CD4-positive, alpha-beta T cell (primary cell): ENCODE measurements at places on chromosomes 5 and 9.
A peak's percentile ranks its signal among the peaks of the same experiment; 100 is the strongest.

GRCh38 chr9:17319864-17320263 lies 185.0 kb downstream of the CNTLN start:
- DNase-seq: no peak

GRCh38 chr5:29309359-29309758 lies 1884.1 kb upstream of the CDH6 start:
- no peak for DNase-seq

- DNase-seq: no peak
Observed at GRCh38 chr5:32512926-32513325, 68.4 kb upstream of the ZFR start.

GRCh38 chr5:95440825-95441224 lies 49.7 kb downstream of the FAM81B start:
- no peak for DNase-seq

- DNase-seq: no peak
Observed at GRCh38 chr5:126182971-126183695, 240.1 kb upstream of the GRAMD2B start.

GRCh38 chr9:12822111-12822510 lies 47.3 kb downstream of the LURAP1L start:
- no peak for DNase-seq

DNA sequence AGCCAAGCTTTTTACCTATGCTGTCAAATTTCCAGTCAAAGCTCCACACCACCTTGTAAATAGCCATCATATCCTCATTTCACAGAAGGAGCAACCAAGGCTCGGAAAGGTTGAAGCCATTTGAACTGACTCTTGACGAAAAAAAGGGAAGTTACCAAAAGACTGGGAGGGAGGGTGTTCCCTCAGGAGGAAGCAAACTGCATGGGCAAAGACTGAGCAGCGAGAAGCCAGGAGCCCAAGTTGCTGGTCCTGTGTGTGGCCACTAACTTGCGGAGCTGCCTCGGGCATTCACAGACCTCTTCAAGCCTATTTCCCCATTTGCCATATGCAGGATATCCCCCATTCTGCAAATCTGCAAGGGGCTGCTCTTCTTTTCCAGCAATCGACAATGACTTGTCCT lies 37.4 kb downstream of the TTLL11 start:
- no peak for DNase-seq

DNA sequence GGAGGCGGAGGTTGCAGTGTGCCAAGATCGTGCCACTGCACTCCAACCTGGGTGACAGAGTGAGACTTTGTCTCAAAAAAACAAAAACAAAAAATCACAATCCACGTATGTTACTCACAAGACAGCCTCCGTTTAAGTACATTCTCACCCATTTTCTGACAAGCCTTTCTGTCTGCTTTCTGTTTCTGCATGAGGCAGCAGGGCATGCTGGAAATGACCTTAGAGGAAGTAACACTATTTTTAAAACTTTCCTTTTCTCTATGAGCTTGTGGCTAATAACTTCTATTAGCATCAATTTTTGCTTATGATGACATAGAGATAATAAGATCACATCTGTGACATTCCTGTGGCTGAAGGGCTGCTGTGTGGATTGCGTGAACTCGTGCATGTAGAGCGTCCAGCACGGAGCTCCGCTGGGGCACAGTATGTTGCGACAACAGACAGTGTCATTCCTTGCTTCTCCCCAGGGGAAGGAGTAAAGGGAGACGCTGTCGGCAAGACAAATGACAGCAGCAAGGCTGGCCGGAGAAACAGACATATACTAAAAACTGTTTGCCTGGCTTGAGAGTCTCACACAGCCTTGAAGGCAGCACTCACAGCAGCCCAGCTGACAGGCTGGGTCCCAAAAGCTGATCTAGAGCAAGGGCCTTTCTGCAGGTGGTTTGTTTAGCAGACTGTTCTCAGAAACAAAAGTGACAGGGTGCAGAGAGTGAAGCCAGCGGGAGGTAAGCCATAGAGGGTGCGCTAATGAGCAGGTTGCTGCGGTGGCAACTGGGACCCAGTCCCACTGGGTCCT lies 1.6 kb downstream of the BTNL3 start:
- no peak for DNase-seq

- no peak for DNase-seq
Observed at GRCh38 chr5:118832974-118833373, 155.4 kb downstream of the DTWD2 start.

GRCh38 chr9:73583576-73583975 lies 431.9 kb downstream of the ANXA1 start:
- DNase-seq: no peak

DNA sequence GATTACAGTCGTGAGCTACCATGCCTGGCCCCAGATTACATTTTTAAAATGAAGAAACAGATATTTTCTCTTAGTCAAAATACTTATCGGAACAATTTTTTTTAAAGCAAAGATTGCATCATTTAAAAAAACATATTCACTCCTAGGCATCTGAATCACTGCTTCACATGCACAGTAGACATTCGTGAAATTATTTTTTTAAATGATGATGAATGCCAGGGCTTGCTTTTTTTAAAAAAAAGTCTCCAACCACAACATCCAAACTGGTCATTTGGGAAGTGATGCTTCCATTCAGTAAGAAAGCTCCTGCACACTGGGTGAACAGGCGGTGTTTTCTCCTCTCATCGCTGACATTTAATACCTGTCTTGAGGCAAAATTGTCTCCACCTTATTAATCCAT lies 223.0 kb upstream of the DMRT1 start:
- no peak for DNase-seq

DNA sequence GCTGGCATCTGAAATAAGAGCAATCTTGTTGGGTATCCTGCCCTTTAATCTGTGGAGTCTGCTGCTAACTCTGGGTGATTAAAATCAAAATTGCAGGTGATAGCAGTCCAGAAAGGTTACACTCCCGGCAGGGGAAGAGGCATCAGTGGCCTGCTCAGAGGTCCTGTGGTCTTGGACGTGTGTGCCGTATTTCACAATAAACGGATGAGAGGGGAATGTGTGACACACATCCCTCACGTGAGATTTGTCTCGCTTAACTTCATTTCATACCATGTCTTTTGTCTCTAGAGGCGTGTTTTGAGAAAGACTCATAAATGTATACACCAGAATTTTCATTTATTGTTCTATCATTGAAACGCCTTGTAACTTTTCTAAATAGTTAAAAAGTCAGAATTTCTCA lies 36.6 kb downstream of the FAM240B start:
- no peak for DNase-seq

GRCh38 chr5:75050415-75050814 lies 1.9 kb downstream of the GCNT4 start:
- no peak for DNase-seq

- DNase-seq: no peak
Observed at GRCh38 chr5:143025376-143025775, 255.2 kb downstream of the ARHGAP26 start.

DNA sequence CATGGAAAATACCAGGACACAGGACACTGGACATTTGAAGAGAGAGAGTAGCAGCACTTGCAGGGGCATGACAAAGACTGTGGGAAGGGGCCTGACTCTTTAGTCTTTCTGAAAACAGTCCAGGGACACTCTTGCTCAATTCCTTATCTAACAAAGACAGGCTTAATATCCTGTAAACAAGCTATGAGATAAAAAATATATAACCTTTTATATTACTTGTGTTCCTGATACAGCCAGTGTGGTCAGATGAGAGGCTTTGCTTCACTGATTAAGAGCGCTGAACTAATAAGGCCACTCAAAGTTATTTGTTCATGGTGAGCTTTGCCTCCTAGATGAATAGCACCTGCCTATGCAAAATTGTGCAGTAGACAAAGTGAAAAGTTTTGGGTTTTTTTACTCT lies 518.7 kb downstream of the LRRC70 start:
- DNase-seq: no peak

- no peak for DNase-seq
Observed at GRCh38 chr5:37172957-37173356, 76.2 kb downstream of the CPLANE1 start.

DNA sequence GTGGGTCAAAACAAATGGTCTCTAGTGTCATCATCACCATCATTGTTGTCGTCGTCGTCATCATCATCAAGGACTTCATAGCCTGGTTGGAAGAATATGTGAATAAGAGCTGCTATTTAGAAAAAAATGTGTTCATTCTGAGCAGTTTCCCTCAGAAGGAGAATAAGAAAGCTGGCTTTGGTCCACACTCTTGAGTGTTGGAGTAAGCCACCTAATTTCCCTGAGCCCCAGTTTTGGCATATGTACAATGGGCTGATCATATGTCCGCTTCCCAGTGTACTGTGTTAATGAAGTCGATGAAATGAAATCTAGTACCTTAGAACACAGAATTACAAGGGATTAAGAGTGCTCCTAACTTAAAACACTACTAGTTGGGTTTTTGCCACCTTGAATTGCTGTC lies 545.5 kb downstream of the CCDC171 start:
- DNase-seq: no peak

DNA sequence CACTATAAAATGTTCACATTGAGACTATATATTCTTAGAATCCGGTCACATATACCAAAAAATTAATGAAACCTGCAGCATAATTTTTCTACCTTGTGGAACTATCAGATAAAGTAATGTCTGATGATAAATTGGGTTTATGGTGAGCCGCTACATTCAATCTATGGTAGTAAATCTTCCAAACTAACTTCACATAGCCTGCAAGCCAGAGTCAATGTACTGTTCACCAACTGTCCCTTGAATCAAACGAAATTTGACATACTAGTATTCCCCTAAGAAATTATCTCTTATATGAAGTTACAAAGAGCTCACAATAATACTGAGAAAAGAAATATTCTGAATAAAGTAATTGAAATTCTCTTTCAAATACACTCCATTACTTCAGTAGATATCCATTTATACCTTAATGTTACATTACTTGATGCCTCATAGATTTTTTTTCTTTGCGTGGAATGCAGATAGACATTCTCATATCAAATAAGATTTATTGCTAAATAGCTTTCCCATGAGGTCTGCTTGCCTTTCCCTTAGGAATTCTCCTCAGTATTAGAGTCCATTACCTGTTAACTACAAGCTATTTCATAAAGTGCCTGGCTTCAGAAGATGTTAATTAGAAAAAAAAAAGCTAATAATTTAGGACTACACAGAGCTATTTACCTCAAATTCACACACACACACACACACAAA lies 169.5 kb downstream of the PTPRD start:
- DNase-seq: no peak

GRCh38 chr9:70113403-70114022 lies 69.9 kb downstream of the MAMDC2 start:
- DNase-seq: no peak

- DNase-seq: no peak
Observed at GRCh38 chr9:129517006-129517405, 103.9 kb downstream of the C9orf50 start.

GRCh38 chr9:29214154-29214689 lies 1640.9 kb upstream of the C9orf72 start:
- no peak for DNase-seq

DNA sequence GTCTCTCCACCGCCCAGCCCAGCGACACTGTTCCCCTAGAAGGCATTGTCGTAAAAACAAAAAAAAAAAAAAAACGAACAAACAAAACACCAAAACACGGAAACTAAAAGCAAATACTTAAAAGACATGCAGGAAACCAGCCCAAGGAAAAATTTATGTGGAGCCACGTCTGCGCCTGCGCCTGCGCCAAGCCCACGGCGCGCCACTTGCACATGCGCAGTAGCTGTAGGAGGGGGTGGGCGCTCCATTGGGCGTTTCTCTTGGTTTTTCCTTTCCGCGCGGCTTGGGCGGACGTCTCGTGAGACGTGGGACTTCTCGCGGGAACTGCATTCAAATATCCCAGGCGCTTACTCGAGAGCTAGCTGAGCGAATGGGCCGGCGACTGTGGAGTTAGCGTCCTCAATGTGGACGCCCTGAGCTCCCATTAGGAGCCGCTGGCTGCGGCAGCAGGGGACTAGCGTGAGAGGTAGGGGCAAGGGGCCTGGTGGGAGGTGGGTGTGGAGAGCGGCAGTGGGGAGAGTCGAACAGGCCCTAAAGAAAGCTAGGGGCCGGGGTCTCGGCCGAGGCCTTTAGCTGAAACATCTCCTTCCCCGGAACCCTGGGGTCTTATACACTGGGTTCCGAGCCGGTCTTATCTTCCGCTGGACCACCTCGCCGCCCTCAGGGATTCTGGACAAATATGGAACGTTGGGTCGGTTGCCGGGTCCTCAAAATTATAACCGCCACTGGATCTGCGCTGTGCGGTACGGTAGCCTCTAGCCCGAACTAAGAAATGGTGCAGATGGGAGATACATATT lies at the start of gene SPDL1:
SPDL1 (plus strand) TSS at position 350 of the 797 bp plus-strand sequence. CDS start 4,644 bp downstream, outside the sequence.
- peak; percentile 94 for DNase-seq

DNA sequence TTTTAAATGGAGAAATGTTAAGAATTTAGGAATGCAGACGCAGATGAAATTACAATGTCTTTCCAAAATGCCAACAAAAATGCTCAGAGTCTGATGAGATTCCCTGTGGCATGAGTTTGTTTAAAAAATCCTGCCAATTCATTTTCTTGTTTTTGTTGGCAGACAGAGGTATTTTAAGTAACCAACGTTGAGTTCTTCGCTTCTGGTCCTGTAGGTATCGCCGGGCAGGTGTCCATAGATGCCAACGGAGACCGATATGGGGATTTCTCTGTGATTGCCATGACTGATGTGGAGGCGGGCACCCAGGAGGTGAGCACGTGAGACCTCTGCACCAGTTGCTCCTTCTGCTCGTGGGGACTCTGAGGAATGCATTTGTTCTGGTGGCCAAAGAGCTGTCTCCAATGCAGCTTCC lies 69.4 kb downstream of the NPR3 start:
- DNase-seq: no peak

- no peak for DNase-seq
Observed at GRCh38 chr9:31124389-31124788, 1260.1 kb upstream of the ACO1 start.

GRCh38 chr9:136045595-136046553 lies 49.2 kb downstream of the NACC2 start:
- no peak for DNase-seq

GRCh38 chr5:311963-312362 lies 9.6 kb upstream of the AHRR start:
- DNase-seq: no peak

GRCh38 chr9:136721339-136722092 lies 9.1 kb downstream of the DIPK1B start:
- DNase-seq: no peak

DNA sequence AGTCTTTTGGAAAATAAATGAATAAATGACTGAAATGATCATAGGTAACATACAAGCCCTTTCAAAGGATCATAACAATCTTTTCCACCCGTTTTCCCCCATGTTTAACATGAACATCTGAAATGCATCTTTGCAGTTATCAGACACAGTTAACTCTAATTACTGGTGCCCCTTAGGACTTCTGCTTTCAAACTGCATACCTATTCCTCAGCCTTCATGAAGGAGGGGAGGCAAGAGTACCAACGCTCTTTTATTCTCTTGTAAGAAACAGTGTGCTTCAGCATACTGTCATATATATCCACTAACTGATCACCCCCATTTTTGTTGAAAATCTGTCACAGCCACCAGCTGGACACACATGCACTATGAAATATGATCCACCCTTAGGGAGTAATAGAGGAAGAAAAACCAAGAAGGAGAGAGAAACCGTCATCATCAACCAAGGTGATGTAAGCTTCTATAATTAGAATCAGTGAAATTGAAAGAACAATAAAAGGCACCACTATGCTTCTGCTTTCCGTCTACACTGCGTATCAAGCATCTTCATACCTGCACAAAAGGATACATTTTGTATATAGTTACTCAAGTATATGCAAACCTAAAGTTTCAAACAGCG lies 98.7 kb downstream of the RAPGEF6 start:
- DNase-seq: no peak

GRCh38 chr9:84419031-84419602 lies 78.6 kb upstream of the SLC28A3 start:
- DNase-seq: no peak
